Activated T-cell treated with anti-CD3 and anti-CD28 coated beads, Interleukin-2, amount 50 U/mL, for 24 hours (primary cell): ENCODE measurements at places on chromosomes 4 and X.

- no peak overlapping the region for H3K4me3 ChIP-seq
- H3K4me1 ChIP-seq = no peaks in the 10 kb centered on the region
- no peaks in the 10 kb centered on the region for H3K36me3 ChIP-seq
- no peak for DNase-seq
- H3K27me3 ChIP-seq = no peaks in the 10 kb centered on the region
- no peak overlapping the region for H3K27ac ChIP-seq
Observed at GRCh38 chr4:180156684-180157083, 2086.5 kb upstream of the TENM3 start.

GRCh38 chrX:149004936-149005335, 500.2 kb downstream of the IDS start:
- no peak overlapping the region for H3K27ac ChIP-seq
- H3K27me3 ChIP-seq = peaks cover 8% of the 10 kb centered on the region
- H3K4me3 ChIP-seq = no peak overlapping the region
- no peaks in the 10 kb centered on the region for H3K4me1 ChIP-seq
- no peak for DNase-seq

DNA sequence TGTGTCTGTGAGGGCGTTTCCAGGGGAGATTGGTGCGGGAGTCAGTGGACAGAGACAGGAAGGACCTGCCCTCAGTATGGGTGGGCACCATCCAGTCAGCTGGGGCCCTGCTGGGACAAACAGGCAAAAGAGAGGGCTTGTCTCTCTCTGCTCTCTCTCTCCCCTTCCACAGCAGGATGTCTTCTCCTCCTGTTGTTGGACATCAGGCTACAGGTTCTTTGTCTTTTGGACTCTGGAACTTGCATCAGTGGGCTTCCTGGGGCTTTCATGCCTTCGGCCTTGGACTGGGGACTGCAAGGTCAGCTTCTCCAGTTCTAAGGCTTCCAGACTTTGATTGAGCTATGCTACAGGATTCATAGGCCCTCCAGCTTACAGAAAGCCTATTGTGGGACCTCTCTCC, 59.6 kb downstream of the ADGRA3 start:
- H3K27me3 ChIP-seq = no peaks in the 10 kb centered on the region
- no peak overlapping the region for H3K4me3 ChIP-seq
- no peak for DNase-seq

- no peaks in the 10 kb centered on the region for H3K36me3 ChIP-seq
- H3K4me3 ChIP-seq = no peak overlapping the region
- H3K4me1 ChIP-seq = no peaks in the 10 kb centered on the region
Observed at GRCh38 chr4:115323106-115323707, 209.8 kb upstream of the NDST4 start.

- H3K4me1 ChIP-seq = no peaks in the 10 kb centered on the region
- H3K27me3 ChIP-seq = peaks cover 29% of the 10 kb centered on the region
- H3K36me3 ChIP-seq = no peaks in the 10 kb centered on the region
- no peak overlapping the region for H3K4me3 ChIP-seq
- H3K27ac ChIP-seq = no peak overlapping the region
Observed at GRCh38 chrX:107537815-107538214, 88.4 kb downstream of the FRMPD3 start.
